ENCODE measurements at places on chromosomes 16 and 17.

- DNase-seq = no peak
These were observed 6.0 kb downstream of the CDH15 start for GRCh38 chr16:89177501-89177900.

DNA sequence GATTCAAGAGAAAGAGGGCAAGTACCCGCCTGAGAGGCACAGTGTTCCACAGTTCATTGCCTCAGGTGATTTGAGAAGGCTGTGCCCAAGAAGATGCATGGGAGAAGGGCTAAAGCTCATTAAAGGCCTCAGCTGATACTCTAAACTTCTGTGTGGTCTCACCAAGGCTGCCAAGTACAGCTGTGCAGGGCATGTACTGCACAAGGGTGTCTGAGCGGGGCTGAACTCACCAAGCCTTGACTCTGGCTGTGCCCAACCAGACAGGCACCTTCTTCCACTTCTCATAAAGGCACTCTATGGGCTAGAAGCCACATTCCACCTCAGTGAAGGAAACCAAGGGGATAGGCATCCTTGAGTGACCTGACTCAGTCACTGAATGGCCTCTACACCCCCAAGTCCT is 12.7 kb downstream of the LRRC75A start:
- DNase-seq = peak; percentile 1

DNA sequence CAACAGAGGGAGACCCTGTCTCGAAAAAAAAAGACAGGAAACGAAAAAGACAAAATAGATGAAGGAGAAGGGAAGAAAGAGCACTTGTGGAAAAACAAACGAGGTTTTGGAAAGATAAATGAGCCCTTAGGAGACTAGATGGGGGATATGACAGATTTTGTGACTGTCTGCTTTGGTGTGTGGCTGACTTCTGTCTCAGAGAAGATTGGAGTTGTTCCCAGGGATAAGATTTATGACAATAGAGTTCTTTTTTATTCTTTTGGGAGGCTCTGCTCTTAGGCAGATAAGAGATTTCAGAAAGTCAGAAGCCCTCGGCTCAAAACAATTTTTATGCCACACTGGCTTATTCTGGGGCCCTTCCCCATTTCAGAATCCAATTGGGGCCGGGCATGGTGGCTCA is 73.9 kb upstream of the ATF7IP2 start:
- no peak for DNase-seq

DNA sequence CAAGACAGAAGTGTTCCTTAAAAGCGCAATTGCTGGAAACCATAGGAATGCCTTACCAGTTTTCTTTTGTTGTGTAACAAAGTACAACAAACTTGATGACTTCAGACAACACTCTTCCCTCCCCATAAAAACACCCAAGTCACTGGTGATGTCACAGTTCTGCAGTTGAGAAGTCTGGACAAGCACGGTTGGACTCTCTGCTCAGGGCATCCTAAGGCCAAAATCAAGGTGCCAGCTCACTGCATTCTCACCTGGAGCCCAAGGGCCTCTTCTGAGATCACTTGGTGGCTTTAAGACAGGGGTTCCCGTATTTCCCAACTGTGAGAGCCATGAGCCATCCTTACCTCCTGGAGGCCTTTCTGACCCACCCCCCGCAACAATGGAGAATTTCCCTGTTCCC is 45.6 kb upstream of the MEAK7 start:
- no peak for DNase-seq

GRCh38 chr16:1408171-1408837 is 6.2 kb downstream of the UNKL start:
- peak; percentile 95 for DNase-seq

DNA sequence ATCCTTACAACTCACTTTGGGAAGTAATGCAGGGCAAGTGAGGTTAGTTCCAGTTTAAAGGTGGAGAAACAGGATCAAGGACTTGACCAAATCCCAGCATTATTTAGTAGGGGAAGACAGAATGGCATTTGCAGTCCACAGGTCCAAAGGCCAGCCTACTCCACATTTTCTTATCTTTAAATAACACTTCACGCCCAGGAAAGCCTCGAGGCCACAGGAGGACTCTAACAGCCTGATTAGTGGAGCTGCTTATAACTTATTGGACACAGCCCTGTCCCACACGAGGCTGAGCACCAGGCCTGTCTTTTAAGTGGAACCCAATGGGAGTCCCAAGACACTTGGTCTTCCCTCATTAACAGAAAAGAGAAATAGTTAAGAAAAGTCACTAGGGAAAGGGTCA is 12.1 kb upstream of the HYDIN start:
- no peak for DNase-seq

GRCh38 chr17:55484575-55484974 is 26.7 kb downstream of the SMIM36 start:
- no peak for DNase-seq

- no peak for DNase-seq
These were observed 478.9 kb upstream of the PSMD7 start for GRCh38 chr16:73817526-73818324.

- no peak for DNase-seq
These were observed 24.1 kb downstream of the TMEM204 start for GRCh38 chr16:1557576-1557975.

DNA sequence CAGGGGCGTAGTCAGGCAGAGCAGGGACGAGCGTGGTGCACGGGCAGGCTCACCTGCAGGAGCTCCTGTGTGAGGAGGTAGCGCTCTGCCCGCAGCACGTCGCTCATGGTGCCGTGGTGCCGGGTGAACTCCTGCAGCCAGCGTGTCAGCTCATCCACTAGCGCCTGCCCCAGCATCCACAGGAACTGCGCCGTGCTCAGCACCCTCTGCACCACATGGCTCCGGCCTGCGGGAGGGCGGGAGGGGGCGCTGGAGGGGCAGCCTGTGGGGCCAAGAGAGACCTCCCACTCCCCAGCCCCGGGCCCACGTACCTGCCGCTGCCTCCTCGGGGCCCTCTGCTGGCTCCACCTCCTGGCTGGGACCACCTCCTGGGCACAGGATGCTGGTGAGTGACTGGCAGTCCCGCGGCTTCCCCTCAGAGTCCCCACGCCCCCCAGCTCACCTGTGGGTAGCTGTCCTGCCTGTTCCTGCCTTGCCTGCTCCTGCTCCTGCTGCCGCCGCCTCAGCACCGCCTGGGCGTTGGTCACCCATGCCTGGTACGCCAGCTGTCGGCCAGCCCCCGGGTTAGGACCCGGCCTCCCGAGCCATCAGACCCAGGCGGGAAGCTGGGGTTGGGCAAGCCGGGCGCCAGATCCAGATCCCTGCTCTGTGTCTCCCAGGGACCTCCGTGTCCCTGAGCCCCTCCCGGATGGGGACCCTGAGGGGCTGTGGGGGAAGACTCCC is 16.6 kb downstream of the CTU2 start:
- no peak for DNase-seq

- DNase-seq = no peak
These were observed 73.0 kb upstream of the CNTNAP4 start for GRCh38 chr16:76204249-76204648.

GRCh38 chr16:80466024-80466987 is 74.5 kb upstream of the DYNLRB2 start:
- peak; percentile 71 for DNase-seq

DNA sequence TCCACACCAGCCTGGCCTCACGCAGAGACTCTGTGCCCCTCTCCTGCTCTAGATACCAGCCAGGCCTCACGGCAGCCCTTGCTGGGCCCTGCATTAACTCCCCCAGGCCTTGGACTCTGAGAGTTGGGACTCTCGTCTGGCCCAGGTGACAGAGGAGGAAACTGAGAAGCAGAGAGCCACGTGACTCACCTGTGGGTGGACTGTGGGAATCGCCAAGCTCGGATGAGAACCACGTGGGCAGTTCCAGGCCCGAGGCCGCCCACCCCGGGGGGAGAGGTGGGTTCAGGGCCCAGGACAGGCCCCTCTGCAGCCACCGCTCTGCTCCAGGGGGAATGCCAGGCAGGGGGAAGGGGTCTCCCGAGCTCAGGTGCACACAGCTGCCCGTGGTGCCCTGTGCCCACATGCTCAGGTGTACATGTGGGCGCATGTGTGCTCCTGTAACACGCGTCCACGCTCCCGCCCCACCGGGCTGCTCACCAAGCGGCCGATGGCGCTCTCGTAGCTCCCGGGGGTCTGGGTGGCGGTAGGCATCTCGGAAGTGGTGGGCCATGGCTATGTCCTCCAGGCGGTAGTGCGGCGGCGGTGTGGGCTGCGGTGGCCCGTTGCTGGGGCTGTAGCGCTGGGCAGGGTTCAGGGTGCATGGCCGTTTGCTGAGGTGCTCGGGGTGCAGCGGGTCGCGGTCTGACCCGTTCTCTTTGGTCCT is 18.3 kb upstream of the PABPN1L start:
- no peak for DNase-seq

- no peak for DNase-seq
These were observed 37.8 kb downstream of the KLHDC4 start for GRCh38 chr16:87728026-87728425.

DNA sequence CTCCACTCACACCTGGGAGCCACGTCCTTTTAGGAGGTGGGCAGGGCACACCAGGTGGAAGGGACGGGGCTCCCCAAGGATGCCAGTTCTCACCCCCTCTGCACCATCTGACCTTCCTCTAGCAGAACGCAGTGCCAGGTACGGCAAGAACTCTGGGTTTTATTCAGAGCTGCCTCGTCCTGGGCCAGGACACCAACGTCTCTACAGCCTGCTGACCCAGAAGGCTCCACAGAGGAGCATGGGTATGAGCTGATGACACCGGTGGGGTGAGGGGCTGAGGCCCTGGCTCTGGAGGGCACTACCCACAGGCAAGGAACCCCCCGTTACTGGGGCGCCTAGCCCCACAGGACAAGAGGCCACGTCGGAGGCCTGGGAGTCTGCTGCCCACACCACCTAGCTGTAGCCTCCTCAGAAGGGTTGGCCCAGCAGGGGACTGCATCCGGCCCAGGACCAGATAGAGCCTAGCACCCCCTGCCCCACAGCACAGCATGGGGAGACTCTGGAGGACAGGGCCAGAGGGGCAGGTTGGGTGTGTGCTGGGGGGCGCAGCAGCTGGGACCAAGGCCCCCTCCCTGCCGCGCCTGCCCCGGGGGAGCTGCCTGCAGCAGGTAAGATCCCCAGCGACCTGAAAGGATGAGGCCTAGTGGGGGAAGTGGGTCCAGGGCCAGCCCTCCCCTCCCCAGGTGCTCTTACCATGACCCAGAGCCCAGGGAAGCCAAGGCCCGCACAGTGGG is 13.9 kb downstream of the BCAR1 start:
- DNase-seq = no peak

GRCh38 chr16:65634291-65634690 is 512.4 kb upstream of the CDH11 start:
- no peak for DNase-seq

- DNase-seq = no peak
These were observed 65.3 kb downstream of the METRNL start for GRCh38 chr17:83144421-83145357.

DNA sequence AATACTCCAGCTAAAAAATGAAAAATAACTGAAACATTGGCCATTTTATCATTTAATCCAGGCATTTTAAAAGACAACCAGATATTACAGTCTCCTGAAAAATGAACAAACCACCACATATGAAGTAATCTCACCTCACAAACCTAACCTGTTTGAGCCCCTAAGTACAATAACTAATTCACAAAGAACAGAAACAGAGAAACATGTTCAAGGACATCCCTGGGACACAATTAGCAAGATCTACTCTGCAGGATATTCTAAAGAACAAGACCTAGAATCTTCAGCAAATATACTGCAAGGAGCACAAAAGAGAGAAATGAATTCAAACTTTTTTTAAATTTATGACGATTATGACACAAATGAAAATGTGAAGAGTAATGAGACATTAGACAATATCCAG is 50.8 kb upstream of the ANKFY1 start:
- DNase-seq = no peak

- peak; percentile 91 for DNase-seq
These were observed at the start of gene MMP15 for GRCh38 chr16:58025351-58026138. Gene MMP15, plus strand, starts transcription at chr16:58025754. Its CDS starts 597 bp downstream, at chr16:58026351.

GRCh38 chr17:28982131-28982793 is 23.6 kb downstream of the SEZ6 start:
- no peak for DNase-seq

GRCh38 chr16:81060576-81061306 is 16.3 kb downstream of the C16orf46 start:
- DNase-seq = no peak

DNA sequence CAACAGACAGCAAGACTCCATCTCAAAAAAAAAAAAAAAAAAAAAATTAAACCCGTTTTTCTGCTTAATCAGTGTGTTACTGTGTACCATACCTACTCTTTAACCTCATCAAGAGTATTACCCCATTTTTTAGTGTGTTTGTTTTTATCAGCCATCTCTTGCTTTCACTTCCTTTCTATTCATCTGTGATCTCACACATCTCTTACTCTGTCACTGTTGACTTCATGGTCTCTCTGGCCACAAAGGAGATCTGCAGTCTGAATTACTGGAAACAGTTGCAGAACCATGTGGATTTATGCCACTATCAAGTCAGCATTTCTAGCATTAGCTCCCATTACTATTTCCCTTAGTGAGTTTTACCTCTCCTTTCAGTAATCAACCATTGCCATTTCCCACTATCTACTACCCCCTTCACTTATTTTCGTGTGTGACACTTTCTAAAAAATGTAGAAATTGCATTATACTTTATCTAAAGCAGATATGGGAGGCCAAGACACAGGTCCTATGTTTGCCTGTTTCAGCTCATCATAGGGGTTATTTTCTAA is 20.1 kb downstream of the NDEL1 start:
- DNase-seq = no peak

- no peak for DNase-seq
These were observed 54.8 kb downstream of the CDK5R1 start for GRCh38 chr17:32541640-32542039.

DNA sequence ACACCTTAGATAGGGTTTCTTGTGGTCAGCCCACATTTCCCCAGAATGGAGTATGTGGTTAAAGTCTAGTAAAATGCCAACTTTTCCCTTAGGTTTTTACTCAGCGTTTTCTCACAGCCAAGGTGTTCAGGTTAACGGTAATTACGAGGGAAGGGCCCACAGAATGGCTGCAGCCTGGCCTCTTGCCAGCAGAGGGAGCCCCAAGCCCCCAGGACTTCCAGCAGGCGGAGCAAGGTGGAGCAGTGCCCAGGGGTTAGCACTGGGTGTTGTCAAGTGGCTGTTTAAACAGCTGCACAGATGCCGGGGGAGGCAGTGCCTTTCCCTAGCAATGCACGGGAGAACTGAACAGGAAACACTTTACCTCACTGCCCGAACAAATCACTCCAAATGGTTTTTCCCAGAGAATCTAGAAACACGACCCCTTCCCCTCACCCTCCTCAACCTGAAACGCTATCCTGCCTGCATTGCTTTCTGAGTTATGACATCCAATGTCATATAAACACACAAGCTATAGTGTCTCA is 6.6 kb downstream of the PHB1 start:
- DNase-seq = peak; percentile 67

DNA sequence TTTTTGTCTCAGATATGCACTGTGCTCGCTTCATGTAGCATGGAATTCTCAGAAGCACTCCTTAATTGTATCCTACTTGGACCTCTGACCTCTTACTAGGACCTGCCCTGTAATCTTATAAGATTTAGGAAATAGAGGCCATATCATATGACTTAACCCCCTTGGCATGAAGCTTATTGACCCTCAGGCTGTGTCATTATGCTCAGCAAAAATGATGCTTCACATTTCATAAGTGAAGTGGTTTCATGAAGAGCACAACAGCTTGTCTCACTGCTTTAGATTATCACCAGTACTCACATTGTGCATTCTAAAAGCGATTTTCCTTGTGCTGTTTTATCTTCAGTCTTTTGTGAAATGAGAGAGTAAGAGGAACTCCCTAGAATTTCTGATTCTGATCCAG is 6.4 kb downstream of the PHKB start:
- no peak for DNase-seq

- DNase-seq = no peak
These were observed 9.9 kb downstream of the CYGB start for GRCh38 chr17:76527430-76528111.

Measured in posterior cingulate gyrus (tissue), 11 donors.